ENCODE measurements at places on chromosomes 12 and 14.

GRCh38 chr12:47965581-47965980 is 2.2 kb downstream of the TMEM106C start:
- DNase-seq, result no peak

DNA sequence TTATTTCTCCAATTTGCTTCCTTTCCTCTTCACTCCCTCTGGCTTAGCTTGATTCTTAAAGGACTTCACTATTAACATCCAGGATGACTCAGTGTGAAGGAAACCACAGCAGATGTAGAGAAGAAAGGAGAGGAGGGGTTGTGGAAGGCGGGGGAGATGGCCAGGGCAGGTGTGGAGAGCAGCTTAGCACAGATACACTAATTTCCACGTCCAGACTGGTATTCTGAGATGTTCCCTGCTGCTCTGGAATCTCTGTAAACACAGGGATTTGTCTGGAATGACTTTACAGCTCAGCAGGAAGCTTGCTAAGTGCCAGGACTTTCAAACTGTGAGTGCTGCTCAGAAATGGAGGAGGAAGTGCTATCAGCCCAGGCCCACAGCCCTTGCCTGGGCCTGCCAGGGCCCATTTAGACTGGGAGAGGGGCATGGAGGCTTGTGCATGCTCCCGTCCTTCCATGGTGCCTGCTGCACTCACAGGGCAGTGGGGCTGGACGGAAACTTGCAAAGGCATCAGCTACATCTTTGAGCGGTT is 202.5 kb upstream of the DDHD1 start:
- no peak for DNase-seq

DNA sequence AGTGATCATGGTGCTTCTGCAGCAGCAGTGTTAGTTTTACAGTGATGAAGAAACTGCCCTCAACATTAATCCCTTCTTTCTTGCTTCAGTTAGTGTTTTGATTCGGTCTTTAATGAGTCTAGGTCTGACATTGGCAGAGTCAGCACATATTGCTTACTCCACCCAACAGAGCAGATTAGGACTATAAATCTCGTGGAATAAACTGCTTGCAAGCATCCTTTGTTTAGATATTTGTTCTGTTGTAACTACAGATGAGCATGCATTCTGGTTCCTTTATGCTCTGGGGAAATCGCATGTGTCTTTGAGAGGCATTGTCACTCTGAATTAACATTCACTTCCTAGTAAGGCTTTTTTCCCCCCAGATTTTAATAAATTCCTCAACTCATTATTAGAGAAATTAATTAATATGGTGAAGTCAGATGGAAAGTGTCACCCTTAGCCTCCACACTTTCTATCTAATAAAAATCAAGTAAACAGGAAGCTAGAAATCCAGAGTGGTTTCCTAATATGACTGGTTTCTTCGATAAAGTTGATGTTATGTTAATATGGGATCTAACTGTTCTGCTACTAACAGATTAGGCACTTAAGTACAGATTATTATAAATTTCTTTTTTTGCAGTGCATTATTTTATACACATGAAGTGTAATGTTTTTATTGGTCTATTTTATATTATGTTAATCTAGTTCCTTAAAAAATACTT is 86.2 kb upstream of the SSTR1 start:
- DNase-seq, result no peak

- no peak for DNase-seq
Observed at GRCh38 chr12:92146497-92147224, 1.0 kb upstream of the BTG1 start.

DNA sequence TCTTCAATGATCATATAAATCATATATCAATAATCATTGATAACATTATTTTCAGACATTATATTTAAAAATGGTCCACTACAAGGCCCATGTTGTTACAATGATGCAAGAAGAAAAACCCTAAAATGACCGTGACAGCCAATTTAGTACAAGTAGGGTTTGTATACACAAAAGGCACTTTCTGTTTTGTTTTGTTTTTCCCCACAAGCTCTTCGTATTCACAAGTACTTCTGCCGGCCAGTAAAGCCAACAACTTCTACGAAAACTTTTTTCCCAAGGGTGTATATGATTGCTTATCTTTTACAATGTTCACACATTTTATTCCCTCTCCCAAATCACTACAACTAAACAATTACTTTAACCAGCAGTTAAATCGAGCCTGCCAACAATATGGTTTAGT is 9.6 kb downstream of the PTPRB start:
- no peak for DNase-seq

- no peak for DNase-seq
Observed at GRCh38 chr12:64631197-64631596, 20.9 kb downstream of the RASSF3 start.

- no peak for DNase-seq
Observed at GRCh38 chr12:90729736-90730135, 225.2 kb downstream of the CCER1 start.

DNA sequence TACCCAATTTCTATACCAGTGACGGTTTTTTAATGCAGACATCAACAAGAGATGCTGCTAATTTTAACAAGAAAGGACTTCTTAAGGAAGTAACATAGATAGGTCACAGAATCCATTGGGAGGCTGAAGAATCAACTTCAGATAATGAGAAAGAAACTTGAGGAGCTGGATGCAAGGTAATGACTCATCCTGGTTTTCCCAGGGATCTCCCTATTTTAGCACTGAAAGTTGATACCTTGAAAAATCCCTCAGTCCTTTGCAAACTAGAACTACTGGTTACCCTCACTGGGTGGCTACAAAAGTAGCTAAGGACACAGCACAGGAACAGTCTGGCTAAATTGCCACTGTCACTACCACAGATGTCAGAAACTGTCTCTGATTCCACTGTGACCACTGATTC is 561.9 kb downstream of the FLRT2 start:
- no peak for DNase-seq

- no peak for DNase-seq
Observed at GRCh38 chr14:64942531-64943111, at the start of gene GPX2. Gene GPX2, minus strand, starts transcription at chr14:64942745. Its CDS starts 19 bp downstream, at chr14:64942726.

- no peak for DNase-seq
Observed at GRCh38 chr14:50794068-50794645, 36.8 kb downstream of the NIN start.

DNA sequence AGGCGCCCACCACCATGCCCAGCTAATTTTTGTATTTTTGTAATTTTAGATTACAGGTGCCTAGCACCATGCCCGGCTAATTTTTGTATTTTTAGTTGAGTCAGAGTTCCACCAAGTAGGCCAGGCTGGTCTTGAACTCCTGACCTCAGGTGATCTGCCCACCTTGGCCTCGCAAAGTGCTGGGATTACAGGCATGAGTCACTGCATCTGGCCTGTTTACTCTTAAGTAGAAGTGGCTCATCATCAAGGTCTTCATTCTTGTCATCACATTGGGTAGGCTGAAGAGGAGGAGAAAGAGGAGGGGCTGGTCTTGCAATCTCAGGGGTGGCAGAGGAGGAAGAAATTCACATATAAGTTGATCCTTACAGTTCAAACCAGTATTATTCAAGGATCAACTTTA is 152.4 kb upstream of the ATP2B1 start:
- no peak for DNase-seq

- DNase-seq, result no peak
Observed at GRCh38 chr14:104676130-104676693, 13.2 kb upstream of the INF2 start.

DNA sequence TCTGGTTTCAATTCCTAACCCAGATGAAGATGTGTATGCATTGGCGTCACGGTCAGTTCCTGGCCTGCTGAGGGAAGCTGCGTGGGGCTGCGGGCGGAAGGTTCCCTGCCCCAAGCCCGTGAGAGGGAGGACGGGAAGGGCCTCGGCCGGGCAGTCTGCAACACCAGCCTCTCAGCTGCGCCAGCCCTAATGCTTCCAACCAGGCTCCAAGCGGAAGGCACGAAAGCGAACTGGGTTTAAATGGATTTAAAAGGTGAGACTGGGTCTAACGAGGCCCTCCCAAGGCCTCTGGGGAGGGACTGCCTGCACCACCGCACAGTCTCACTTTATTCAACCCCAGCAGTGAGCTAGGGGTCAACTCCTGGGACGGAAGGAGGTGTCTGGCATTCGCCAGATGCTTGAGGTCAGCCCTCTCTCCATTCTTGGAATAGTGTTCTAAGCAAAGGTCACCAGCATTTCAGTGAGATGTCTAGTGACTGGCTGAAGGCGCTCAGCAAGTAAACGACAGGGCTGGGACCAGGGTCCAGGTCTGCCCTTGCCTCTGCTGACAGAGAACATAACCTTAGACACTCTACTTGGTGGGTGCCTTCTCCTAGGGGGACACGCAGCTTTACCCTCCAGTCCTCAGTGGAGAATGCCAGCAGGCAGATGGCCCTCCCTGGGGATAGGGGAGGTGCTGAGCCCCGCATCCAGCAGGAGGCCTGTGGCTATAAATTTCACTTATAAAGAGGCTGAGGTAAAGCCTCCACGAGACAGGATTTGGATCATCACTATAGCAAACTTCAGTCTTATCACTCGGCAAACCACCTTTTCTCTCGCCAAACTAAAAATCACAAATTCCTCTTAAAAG is 92.2 kb downstream of the PIWIL1 start:
- no peak for DNase-seq

DNA sequence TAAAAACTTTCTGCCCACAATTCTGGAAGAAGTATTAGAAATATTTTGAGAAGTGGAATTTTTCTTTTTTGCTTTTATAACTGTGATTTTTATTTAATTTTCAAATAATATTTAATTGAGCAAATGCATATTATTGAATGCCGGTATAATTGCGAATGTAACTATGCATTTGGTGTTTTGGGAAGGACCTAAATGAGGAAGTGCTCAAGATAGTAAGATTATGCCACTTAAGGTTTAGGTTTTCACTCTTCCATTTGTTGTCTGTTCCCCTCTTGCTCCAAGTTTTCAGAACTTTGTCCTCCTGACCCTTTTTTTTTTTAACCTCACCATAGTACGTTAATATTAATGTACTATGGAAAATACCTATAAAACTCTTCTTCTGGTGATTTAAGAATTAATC is 85.8 kb downstream of the KIAA0586 start:
- DNase-seq, result no peak

GRCh38 chr12:1348606-1349005 is 245.8 kb downstream of the FBXL14 start:
- no peak for DNase-seq

GRCh38 chr14:93369713-93370266 is 22.8 kb downstream of the COX8C start:
- DNase-seq, result no peak

DNA sequence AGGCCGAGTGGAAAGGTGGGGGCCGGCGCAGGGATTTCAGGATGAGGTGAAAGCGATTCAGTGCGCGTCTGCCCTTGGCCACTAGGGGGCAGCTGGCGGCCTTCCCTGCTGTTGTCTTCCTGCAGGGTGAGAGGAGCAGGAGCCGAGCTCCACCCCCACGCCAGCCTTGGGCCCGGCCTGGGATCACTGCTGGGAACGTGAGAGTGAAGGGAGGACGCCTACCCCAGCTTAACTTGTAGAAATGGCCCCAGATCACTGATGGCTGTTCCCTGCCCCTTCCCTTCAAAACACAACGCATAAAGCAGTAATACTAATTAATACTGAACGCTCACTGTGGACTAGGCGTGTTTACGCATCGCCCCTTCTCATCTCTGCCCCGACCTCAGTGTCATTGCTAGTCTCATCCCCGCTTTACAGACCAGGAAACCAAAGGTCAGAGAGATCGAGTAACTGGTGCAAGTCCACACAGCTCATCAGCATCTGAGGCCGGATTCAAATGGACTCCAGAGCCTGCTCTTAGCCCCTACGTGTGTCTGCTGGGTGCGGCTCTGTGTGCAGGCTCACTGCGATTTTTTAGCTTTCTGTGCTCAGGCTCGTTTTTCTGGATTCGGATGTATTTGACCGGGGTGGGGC is 24.3 kb downstream of the MVK start:
- DNase-seq, result peak; percentile 47

DNA sequence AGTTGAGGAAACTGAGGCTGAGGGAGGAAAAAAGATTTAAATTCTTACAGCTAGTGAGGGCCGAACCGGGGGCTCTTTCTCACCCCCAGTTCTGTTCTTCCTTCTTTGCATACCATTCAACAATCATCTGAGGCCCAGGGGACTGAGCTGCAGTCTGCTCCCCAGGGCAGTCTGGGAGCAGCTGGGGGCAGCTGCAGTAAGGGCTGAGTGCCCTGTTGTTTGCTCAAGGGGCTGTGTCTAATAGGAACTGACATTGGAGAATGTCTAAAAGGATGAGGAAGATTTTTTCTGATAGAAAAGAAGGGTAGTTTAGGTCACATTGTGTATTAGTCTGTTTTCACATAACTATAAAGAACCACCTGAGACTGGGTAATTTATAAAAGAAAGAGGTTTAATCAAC is 42.2 kb downstream of the SLC17A8 start:
- no peak for DNase-seq

DNA sequence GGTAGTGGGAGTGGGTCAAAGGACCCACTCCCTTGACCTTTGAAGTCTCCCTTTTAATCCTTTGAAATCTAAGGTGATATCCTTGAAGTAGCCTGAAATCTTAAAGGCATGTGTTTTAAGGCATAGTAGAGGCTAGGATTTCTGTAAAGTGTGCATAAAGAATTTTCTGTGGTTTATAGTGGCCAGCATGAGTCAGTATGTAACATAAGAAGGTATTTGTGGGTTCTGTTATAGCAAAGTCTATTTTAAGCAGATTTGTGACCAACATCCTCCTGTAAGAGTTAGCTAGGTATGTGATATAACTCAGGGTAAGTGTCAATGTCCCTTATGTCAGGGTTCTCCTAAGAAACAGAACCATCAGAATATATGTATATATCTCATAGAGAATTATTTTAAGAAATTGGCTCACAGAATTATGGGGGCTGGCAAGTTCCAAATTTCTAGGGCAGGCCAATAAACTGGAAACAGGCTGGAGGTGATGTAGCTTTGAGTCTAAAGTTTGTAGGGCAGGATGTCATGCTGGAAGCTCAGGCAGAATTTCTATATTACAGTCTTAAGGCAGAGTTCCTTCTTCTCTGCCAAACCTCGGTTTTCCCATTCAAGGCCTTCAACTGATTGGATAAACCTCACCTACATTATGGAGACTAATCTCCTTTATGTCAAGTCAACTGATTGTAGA is 18.7 kb upstream of the EPYC start:
- DNase-seq, result no peak

- no peak for DNase-seq
Observed at GRCh38 chr14:35556548-35556947, 22.6 kb downstream of the INSM2 start.

- DNase-seq, result no peak
Observed at GRCh38 chr12:23847857-23848256, 101.6 kb downstream of the SOX5 start.

DNA sequence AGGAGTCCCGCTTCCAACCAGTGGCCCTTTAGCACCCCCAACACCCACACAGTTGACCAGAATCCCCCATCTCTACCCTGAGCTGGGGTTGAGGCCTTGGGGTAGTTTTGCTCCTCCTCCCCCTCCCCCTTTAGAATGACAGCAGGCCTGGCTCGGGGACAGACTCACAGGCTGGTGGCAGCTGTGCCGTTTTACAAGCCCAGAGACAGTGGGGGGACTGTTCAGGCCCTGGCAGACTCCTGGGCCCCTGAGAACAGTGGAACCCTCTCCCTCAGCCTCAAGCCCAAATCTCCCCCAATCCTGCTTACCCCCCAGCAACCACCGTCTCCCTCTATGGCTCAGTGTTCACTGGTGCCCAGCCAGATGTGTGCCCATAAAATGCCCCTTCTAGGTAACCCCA is 10.1 kb downstream of the TMEM119 start:
- no peak for DNase-seq

- DNase-seq, result no peak
Observed at GRCh38 chr12:107178776-107179175, 85.4 kb upstream of the CRY1 start.

- no peak for DNase-seq
Observed at GRCh38 chr12:90028635-90029051, 320.0 kb upstream of the ATP2B1 start.
